ENCODE measurements at places on chromosomes 7 and 10.

GRCh38 chr7:135710417-135711138 is 17.4 kb downstream of the SLC13A4 start:
- no peak for DNase-seq

GRCh38 chr10:13338390-13339110 is 9.5 kb downstream of the SEPHS1 start:
- DNase-seq, result no peak

- no peak for DNase-seq
Observed at GRCh38 chr10:67603086-67603485, 92.9 kb downstream of the CTNNA3 start.

GRCh38 chr10:70846795-70847194 is 31.0 kb downstream of the SGPL1 start:
- DNase-seq, result no peak

- DNase-seq, result no peak
Observed at GRCh38 chr10:127600479-127600878, 51.4 kb downstream of the NPS start.

DNA sequence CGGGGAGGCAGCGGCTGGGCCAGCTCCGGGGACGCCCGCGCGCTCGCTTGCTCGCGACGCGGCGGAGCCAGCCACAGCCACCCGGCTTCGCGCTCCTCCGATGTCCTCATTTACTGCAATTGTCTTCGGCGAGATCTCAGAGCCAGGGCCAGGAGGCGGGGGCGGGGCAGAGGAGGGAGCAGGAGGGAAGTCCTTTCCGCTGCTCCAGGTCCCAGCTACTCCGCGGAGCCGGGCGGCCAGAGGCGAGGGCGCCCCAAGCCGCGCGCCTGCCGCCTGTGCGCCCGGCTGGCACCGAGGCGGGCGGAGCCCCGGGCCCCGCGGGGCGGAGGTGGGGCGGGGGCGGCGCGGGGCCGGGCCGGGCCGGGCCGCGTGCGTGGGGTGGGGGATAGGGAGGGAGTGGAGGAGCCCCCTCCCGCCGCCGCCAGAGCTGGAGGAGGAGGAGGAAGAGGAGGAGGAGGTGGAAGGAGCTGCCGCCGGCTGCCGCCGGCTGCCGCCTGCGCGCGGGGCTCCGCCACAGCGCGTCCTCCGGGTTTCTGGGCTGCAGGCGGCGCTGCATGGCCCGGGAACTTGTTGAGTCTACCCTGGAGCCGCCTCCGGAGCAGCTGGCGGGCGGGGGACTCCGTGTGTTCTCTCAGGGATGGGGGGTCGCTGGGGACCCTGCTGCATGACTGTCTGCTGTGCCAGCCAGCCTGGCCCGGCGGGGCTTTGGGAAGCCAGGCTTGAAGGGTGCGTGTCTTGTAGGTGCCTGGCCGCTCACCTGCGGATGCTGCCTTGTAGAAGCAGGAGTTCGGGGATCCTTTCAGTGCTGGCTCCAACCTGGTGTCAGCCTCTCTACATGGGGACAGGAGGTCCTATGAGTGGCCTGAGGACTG is at the start of gene INSYN2A:
TSS of gene INSYN2A (minus strand) at position 310 of the 872 bp plus-strand sequence. CDS start 20,196 bp downstream, outside the sequence.
- no peak for DNase-seq

- DNase-seq, result no peak
Observed at GRCh38 chr10:59434463-59435321, 72.3 kb upstream of the FAM13C start.

DNA sequence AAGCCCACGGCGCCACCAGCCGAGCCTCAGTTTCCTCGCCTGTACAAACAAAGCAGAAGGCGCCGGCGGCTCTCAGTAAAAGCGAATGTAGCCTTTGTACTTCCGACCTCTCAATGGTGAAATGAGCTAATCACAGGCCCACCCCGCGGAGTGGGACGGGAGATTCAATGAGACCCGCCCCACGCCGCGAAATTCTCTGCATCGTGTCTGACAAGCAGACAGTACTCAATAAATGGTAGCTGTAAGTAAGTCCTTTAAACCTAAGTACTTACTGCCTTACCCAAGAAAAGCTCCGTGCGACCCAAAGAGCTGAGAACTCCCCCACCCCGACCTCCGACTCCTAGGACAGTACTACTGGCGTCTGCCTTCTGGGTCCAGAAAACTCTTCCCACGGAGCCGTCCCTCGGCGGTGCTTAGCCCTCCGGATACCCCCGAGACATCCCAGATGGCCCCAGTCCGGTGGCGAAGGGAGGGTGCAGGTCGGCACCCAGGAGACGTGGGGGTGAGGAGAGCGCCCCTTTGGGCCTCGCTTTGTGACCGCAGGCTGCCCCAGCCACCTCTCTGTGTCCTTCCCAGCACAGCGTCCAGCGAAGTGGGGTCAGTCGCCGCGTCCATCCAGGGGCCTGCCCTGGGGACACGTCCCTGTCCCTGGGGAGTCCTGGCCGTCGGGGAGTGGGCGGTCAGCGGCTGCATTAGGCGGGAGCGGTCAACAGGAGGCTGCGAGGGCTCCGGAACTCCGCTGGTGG is 972 bp upstream of the CXCL12 start:
- no peak for DNase-seq

DNA sequence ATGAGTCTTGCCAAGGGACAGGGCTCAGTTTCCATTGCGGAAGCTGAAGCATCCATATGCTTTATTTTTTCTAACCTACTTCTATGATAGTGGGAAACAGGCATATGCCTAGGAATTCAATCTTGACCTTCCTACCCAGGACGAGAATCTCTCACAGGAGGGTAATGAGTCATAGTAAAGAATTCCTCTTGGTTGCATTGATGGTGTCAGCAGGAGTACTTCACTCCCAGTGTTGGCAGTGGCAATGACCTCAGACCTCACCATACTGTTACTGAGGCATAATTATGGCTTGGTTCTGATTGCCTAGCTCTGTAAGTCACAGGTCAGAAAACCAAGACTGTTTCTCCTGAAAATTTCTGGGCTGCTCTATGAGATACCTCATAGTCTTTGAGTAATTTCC is 552.9 kb downstream of the ARL4A start:
- no peak for DNase-seq

GRCh38 chr10:131149111-131149510 is 162.4 kb downstream of the TCERG1L start:
- no peak for DNase-seq

DNA sequence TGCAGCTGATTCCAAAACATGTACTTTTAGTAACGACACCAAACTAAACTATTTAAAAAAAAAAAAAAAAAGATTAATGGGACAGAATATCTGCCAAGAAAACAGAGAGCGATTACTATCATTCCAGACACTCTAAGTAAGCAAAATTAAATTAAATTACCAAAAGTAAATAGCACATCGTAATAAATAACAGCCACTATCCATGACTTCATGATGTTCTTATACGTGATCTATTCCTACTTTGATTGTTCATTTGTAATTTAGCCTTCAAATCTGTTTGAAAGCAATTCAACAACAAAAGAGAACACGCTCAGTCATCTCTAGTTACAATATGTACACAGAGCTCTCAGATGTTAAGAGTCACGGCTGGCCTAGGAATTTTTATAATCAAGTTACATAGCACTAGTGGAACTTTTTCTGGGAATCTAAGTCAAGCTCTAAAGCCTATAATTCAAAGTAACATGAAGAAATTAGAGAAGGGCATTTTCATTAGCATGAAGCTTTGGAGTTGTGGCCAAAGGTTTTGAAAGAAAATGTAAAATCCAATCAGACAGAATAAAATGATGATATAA is 241.7 kb upstream of the NEBL start:
- no peak for DNase-seq

GRCh38 chr7:41786944-41787343 is 84.1 kb upstream of the INHBA start:
- no peak for DNase-seq

- DNase-seq, result no peak
Observed at GRCh38 chr10:112235920-112236319, 47.3 kb upstream of the TECTB start.

GRCh38 chr10:90245623-90246022 is 544.2 kb downstream of the KIF20B start:
- no peak for DNase-seq

- no peak for DNase-seq
Observed at GRCh38 chr10:95445837-95446486, 115.2 kb downstream of the SORBS1 start.

GRCh38 chr10:25934621-25935139 is 651 bp downstream of the MYO3A start:
- DNase-seq, result peak; percentile 6

GRCh38 chr10:15168786-15169554 is 477 bp upstream of the NMT2 start:
- DNase-seq, result peak; percentile 95

- no peak for DNase-seq
Observed at GRCh38 chr7:76122516-76123239, 74.8 kb downstream of the MDH2 start.

DNA sequence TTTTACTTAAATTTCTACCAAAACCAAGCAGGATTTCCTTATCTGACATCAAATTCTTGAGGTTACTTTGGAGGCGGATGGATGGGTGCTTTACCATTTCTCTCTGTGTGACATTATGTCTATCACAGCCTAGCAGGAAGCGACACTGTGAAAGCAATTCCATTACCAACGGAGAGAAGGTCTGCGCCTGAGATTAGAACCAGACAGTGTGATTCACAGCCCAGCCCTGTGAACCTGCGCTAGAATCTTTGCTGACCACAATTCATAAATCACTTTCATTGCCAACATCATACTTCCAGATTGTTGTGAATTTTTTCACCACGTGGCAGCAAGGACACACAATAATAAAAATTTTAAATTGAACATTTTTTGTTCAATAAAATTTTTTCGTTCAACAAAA is 126.5 kb downstream of the CUBN start:
- peak; percentile 39 for DNase-seq

GRCh38 chr10:74917481-74918077 is 91.2 kb downstream of the KAT6B start:
- DNase-seq, result no peak

- DNase-seq, result no peak
Observed at GRCh38 chr7:55308186-55308929, 56.8 kb upstream of the LANCL2 start.

- DNase-seq, result no peak
Observed at GRCh38 chr10:69614130-69614529, 15.9 kb upstream of the FAM241B start.

- no peak for DNase-seq
Observed at GRCh38 chr7:43625980-43626379, 43.1 kb downstream of the STK17A start.

- no peak for DNase-seq
Observed at GRCh38 chr7:29194206-29194593, 375 bp upstream of the CHN2 start.

GRCh38 chr7:110760341-110760740 is 330.6 kb upstream of the LRRN3 start:
- no peak for DNase-seq

DNA sequence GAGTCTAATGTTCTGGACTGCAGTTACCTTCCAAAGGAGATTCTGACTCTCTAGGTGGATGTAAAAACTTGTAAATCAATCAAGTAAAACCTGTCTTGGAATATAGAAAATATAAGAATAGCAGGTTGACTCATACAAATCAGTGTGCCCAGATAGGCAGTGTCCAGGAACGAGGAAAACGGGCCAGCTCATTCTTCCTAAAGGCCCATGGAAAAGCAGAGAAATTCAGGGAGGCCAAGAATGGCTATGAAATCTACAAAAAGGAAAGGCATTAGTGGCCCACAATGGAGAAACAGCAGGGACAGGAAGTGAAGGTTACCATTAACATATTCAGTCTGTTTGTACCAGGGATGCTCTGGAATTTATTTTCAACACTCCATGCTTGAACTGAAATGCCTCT is 14.9 kb downstream of the GLI3 start:
- DNase-seq, result no peak

DNA sequence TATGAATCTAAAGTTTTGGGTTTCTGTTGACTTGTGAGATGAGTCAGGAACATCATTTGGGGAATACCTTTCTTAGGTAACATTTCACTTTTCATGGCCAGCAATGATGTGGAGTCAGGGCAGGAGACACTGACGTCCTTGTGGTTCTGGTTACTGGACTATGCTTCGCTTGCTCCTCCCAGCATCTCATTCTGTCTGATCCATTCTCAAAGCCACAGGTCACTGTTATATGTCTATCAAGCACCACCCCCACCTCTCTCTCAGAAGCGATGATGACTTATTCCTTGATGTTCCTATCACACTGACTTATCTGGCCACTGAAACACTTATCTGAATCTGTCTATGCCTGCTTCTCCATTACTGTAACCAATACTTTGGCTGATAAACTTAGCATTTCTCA is 51.6 kb downstream of the TES start:
- DNase-seq, result no peak

DNA sequence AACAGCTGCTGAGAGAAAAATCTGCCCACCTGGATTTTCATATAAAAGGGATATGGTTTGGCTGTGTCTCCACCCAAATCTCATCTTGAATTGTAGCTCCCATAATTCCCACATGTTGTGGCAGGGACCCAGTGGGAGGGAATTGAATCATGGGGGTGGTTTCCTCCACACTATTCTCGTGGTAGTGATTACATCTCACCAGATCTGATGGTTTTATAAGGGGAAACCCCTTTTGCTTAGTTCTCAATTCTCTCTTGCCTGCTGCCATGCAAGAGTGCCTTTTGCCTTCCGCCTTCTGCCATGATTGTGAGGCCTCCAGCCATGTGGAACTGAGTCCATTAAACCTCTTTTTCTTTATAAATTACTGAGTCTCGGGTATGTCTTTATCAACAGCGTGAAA is 20.8 kb upstream of the MKI67 start:
- peak; percentile 3 for DNase-seq

DNA sequence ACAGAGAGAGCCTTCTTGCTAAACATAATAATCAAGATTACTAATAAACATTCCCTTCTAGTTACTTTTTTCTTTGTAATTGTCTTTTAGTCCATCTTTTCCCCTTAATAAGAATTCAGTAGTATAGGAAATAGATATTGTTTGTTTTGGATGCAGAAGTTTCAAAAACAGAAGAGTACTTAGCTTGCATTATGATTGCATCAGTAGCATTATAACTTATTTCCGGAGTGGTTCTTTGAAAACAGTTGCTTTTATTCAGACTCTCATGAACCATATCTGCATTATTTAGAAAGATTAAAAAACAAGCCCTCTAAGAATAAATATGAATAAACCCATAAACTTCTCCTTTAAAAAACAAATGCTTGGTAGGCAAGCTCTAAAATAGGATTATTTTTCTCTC is 34.0 kb upstream of the DKK1 start:
- DNase-seq, result no peak

GRCh38 chr10:1403508-1404322 is 333.6 kb downstream of the ADARB2 start:
- no peak for DNase-seq

DNA sequence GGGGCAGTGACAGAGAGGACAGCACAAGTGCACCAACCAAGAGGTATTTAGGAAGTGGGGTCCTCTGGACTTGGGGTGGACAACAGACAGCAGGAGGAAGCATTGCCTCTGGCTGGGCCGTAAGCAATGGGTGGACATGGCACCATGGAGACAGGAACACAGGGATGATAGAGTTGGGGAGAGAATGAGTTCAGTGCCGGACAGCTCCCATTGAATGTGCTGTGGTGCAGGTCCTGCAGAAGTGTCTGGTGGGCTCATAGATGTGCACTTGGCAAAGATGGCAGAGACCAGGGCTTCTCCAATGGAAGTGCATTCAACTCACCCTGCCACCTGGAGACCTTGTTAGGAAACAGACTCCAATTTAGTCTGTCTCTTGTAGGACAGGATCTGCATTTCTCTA is 341.5 kb upstream of the ZMIZ1 start:
- no peak for DNase-seq
